Activated CD8-positive, alpha-beta memory T cell treated with anti-CD3 and anti-CD28 coated beads for 1 hour (primary cell): ENCODE measurements at places on chromosomes 1 and 21.

DNA sequence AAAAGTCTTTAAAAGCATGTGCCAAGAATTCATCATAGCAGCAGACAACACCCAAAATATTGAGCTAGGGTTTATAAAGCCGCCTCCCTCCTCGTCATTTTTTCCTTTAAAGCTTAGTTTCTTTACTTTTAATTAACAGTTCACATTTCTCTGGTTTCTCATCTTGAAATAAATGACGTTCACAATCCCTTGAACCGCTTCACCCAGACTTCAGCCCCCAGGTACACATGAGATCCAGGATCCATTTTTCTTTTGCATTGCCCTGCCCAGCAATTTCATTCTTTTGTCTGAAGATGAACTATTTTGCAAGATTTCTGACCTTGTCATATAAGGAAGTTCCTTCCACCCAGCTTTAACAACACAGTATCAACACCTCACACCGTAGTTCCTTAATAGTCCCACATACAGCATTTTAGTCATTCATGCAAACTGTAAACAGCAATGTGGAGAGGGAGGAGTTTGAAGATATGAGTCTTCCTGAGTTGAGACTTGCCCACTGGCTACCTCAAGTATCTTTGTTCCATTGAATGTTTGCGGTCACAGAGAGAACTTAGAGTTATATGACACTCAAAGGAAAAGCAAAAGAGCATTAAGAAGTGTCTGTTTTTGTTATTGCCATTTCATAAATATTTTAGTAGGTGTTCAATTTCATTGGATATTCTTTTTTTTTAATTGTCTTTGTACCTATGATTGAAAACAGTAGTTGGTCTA, 35.3 kb upstream of the CACYBP start:
- no peak for DNase-seq

- no peak for DNase-seq
Observed at GRCh38 chr21:25283720-25284119, 323.6 kb downstream of the MRPL39 start.

DNA sequence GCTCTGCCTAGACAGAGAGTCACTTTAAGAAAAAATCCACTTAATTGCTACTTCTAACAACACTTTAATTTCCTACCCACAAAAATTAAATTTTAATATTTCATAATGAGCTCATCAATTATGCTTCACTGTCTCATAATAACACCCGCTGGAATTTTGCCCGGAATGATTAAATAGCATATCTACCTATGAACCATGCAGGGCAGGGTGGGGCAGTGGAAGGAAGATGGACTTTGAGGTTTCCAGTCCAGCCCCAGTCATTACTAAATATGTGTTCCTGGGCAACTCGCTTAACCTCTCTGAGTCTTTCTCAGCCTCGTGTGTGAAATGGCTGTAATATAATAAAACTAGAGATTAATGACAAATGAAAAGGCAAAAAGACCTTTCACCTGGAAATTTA, 32.8 kb upstream of the SLC45A1 start:
- DNase-seq = no peak

GRCh38 chr1:159229896-159230295, 25.2 kb downstream of the ACKR1 start:
- no peak for DNase-seq

- DNase-seq = no peak
Observed at GRCh38 chr1:67126111-67126746, 8.5 kb downstream of the C1orf141 start.
